ENCODE measurements at places on chromosomes 4 and X.

DNA sequence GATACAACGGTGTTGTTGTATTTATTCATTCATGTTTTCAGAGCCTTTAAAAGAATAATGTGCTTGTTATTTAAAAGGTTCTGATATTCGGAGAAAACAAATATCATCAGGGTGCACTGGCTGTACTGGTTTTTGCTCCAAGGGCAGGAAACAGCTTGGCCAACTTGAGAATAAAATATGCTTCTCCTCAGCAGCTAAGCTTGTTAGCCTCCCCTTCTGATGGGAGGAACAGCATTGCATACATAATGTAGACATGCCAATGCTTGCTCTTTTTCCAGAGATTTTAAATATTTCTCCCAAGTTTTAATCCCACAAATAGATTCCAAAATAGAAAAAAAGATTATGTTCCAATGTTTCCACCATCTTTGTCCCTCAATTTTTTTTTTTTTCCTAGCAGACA lies 87.6 kb upstream of the RPL34 start:
- no peak for DNase-seq

DNA sequence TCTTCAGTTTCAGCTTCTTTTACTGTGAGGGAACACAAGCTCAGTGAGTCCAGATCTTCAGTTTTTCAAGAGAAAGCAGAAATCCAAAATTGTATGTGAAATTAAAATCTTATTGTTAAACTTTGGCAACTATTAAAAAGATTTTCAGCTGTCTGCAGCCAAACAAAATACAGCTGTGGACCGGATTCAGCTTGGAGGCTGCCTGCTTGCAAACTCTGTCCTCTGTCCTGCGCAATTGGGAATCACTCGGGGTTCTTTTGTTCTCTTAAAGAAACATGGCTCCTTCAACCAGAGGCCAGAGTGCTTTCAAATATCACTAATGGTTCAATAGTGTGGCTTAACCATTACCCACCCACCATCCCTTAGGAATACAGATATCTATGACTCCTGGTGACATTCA lies 201.2 kb downstream of the CHIC2 start:
- no peak for DNase-seq

- peak; percentile 72 for DNase-seq
Observed at GRCh38 chr4:57426779-57427395, 316.7 kb upstream of the IGFBP7 start.

DNA sequence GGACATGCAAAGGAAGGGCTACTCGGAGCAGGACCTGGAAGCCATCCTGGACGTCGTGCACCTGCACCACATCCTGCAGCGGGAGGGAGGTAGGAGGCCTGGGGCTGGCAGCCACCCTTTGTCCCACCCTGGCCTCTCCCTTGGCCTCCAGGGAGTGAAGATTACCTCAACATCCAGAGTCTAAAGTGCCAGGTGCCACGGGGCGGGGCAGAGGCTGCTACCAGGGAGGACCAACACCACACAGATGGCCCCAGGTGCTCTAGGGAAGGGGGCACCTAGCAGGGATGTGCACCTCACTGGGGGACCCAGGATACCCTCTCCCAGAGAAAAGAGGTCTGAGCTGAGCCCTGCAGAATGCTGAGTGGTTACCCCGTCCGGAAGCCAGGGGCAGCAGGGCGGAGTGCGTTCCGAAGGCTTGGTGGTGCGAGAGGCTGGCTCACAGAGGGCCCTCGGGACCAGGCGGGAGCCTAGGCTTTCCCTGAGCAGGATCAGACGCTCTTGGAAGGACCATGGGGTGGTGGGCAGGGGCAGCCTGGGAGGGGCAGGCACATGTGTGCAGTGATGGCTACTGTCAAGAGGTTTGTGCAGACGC lies 16.1 kb downstream of the ABCD1 start:
- DNase-seq: no peak

DNA sequence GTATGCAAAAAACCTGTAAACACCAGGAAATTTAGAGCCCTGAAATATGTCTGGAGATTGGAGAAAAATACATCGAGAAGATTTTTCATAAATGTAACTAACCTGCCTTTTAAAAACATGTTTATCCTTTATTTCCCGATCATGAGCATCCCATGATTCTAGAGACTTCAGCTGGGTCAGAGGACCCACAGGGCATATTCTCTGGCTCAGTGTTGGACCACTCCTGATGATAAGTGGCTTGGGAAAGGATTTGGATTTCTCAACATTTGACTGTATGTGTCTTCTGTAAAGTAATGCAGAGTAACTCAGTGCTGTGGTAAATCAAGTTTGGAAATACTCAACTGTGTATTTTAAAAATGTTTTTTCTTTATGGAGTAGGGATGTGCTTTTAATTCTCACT lies 40.0 kb upstream of the ANK2 start:
- no peak for DNase-seq

DNA sequence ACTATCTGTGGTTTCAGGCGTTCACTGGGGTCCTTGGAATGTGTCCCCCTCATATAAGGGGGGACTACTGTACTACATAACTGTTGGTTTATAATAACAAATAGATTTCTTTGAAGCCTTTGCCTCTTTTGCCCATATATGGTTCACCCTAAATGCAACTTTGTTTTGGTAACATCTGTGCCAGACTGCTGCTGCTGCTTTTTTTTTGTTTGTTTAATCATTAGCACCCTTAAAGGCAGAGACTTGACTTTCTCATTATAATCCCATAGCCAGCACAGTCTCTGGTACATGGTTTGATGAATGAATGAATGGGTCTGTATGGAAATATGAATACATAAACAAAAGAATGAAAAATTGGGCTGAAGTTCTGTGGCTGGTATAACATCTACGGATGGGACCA lies 80.2 kb upstream of the LHFPL1 start:
- DNase-seq: no peak

DNA sequence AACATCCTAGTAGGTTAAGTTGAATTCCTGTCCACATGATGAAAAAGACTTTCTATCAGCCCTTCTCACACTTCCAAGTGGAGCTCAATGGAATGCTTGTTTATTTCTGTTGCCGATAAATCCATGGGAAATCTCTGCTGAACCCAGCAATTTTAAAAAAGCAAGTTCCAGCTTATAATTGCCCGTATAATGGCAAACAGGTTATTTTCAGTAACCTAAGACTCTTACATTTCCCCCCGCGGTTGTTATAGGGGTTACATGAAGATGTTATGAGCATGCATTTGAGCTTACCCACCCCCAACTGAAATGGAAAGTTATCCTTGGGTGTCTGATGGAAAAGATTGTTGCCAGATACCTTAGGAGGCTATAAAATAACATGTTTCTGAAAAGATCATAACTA lies 136.2 kb downstream of the PALLD start:
- DNase-seq: no peak

- no peak for DNase-seq
Observed at GRCh38 chrX:68690936-68691501, 43.6 kb downstream of the STARD8 start.

Data from NCI-H2081 (cell line).